ENCODE measurements at places on chromosomes 7 and 10.

DNA sequence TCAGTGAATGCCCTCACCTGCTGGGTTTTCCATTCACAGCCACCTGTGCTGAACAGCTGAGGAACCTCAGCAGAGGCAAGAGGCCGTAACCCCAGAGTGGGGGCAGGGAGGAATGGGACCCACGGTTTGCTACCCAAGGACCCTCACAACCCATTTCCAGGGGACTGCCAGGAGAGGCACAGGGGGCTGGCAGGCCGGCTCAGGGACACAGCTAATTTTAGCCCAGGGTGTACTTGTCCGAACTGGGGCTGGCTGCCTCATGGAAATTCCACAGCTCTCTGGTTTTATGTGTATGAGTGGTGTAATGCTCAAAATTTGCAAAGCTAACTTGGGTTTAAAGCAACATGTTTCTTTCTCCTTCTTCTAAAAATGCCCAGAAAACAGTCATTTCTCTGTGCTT is 42.2 kb downstream of the MINDY4 start:
- no peak for DNase-seq

DNA sequence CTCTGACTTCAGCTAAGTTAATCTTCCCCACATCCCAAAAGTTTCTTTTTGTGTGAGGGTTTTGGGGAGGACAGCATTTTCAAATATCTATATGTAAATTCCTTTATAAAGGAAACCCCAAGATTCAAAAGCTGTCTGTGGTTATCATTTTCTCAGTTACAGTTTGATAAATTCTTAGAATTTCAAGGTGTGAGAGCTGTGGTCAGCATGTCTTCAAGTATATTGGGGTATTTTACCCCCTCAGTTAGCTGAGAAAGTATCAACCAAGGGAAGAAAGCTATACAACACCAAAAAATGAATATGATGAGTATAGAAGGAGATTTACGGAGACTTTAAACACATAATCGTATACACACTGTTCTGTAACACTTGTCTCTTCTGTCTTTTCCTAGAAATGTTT is 109.2 kb downstream of the SND1 start:
- peak; percentile 33 for DNase-seq

DNA sequence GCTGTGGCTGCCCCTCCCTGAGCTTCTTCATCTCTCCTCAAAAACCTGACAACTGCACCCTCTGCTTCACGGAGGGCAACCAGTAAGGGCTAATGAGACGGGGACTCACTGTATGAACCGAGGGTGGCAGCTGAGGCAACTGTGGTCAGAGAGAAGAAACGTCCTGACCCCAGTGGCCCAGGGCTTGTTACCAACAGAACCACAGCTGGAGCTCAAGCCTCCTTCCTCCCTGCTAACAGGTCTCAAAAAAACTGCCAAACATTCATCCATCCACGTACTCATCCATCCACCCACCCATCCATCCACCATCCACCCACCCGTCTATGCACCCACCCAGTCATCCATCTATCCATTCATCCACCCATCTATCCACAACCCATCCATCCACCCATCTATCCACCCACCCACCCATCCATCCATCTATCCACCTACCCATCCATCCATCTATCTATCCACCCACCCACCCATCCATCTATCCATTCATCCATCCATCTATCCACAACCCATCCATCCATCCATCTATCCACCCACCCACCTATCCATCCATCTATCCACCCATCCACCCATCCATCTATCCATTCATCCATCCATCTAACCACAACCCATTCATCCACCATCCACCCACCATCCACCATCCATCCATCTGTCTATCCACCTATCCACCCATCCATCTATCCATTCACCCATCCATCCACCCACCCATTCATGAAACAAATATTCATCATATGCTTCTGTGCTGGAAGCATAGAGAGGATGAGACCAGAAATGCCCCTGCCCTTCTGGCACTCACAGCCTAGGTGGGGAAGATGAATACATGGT is 111.7 kb downstream of the PDGFA start:
- no peak for DNase-seq

- DNase-seq: no peak
These were observed 74.0 kb upstream of the TRIL start for GRCh38 chr7:29032146-29032545.

GRCh38 chr10:43061331-43061730 is 15.5 kb upstream of the RET start:
- no peak for DNase-seq

DNA sequence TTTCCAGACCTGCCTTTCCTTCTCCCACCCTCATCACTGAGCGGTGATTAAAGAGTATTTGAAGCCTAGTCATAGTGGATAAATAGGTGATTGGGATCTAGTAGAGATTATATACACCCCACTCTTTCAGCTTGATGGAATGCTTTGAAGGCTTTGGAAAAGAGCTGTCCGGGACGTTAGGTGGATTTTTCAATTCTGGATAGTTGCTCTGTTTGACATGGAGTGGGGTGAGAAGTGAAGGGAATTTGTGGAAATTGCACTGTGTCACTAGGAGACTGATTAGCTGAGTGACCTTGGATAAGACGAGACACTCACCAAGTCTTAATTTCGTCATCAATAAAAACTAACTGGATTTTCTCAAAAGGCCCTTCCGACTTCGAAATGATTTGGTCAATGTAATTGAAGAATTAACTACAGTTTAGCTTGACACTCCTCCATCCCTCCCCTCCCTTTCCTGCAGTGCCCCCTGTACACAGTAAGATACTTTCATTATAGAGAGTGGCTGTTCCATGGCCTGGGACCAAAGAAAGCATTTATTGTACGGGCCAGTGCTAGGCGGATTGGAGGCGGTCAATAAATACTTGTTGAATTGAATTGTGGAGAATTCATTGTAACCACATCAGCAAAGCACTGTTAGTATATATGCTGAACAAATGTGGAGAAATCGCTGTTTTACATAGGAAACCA is 962 bp downstream of the ZKSCAN1 start:
- DNase-seq: no peak

DNA sequence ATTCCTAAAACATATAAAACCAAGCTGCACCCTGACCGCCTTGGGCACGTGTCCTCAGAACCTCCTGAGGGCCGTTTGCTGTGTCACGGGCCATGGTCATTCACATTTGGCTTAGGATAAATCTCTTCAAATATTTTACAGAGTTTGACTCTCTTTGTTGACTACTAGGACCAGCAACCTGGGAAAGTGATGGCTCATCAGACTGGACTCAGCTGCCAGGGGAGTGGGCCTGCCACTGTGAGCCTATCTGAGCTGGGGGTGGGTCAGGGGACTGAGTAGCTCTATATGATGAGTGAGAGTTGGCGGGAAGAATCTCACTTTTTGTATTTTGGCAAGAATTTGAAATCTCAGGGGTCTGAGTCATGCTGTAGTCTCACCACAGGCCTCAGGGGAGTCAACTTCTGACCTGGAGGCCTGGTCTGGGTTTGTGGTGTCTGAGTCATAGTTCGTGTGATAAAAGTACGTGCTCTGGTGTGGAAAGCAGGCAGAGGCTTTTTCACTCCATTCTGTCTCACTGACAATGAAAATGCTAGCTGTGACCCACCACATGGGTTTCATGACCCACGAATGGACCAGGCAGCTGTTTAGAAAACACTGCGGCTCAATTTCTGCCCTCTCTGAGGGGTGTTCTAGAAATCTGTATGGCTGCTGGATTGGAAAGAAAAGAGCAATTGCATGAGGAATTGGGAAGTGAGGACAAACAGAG is 4.2 kb upstream of the UPP1 start:
- DNase-seq: peak; percentile 90

GRCh38 chr10:113087165-113088029 is 137.3 kb downstream of the TCF7L2 start:
- DNase-seq: no peak

- DNase-seq: no peak
These were observed 535.5 kb downstream of the GPAM start for GRCh38 chr10:111648046-111648445.

DNA sequence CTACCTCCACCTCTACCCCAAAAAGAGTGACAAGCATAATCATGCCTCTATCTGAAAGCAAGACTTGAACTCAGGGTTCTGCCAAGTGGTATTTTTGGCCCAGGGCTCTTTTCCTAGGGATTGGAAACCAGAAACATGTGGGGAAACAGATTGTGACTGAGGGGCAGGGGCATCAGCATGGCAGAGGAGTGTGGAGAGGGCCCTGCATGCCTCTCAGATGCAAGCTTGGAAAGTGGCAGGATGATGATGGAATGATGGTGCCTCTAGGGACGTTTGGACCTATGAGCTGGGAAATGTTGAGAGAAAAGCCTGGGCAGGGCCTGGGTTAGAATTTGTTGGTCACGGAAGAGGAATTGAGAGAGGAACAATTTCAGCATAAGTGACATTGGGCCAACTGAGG is 78.4 kb upstream of the LEP start:
- no peak for DNase-seq

DNA sequence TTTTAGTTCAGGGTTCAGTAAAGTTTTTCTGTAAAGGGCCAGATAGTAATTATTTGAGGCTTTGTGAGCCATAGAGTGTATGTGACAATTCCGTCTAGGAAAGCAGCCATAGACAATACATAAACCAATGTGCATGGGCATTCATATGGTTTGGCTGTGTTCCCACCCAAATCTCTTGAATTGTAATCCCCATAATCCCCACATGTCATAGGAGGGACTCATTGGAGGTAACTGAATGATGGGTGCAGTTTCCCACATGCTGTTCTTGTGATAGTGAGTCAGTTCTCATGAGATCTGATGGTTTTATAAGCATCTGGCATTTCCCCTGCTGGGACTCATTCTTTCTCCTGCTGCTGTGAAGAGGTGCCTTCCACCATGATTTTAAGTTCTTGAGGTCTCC is 29.9 kb downstream of the SEC61G start:
- DNase-seq: no peak

DNA sequence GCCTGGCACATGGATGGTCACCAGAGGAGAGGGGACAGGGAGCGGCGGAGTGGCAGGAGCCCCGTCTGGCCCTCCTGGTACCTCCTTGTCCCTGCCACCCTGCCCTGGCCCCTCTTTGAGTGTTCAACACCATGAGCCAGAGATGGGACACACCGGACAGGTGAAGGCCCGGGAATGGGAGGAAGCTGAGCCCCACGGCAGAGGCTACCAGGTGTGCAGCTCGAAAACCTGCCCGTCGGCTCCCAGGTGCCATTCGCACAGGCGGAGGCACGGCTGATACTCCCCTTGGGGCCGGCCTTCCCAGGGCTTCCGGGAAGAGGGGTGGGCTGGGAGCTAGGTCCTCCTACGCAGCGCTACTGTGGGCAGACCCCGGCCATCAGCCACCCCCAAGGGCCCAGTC is 44.1 kb downstream of the TNRC18 start:
- no peak for DNase-seq

DNA sequence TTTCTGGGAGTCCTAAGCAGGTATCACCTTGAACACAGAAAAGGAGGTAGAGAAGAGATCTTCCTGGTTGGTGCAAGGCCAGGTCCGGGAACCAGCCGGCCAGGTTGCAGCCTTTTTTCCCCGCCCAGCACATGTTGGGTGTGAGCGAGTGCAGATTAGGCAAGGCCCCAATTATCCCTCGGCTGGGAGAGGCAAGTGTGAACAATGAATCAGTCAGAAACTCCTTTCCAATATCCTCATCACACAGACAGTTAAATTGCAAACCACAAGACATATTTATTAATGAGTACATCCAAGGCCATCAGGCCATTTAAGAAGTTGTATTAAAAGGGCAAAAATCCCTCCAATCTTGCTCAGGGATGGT is 115.0 kb upstream of the AFAP1L2 start:
- no peak for DNase-seq

- DNase-seq: peak; percentile 49
These were observed 73.6 kb downstream of the AHCYL2 start for GRCh38 chr7:129298268-129298893.

DNA sequence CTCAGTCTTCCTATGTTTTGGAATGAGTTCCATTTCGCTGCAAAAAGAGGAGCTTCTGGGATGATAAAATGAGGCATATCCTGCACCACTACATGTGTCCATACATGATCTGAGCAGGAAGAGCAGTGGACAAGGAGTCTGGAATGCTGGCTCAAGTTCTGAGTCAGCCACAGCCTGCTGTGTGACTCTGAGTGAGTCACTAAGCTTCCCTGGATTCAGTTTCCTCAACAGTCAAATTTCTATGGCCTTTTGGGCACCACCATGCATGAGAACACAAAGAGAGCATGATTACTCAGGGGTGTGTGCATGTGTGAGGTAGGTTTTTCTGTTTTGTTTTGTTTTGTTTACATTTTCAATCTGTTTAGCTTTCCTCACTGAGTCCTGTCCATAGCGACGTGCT is 254.6 kb downstream of the ANKRD30A start:
- no peak for DNase-seq

GRCh38 chr7:28036696-28037095 is 143.9 kb downstream of the JAZF1 start:
- DNase-seq: no peak

GRCh38 chr7:31864646-31865045 is 177.6 kb downstream of the PPP1R17 start:
- no peak for DNase-seq

DNA sequence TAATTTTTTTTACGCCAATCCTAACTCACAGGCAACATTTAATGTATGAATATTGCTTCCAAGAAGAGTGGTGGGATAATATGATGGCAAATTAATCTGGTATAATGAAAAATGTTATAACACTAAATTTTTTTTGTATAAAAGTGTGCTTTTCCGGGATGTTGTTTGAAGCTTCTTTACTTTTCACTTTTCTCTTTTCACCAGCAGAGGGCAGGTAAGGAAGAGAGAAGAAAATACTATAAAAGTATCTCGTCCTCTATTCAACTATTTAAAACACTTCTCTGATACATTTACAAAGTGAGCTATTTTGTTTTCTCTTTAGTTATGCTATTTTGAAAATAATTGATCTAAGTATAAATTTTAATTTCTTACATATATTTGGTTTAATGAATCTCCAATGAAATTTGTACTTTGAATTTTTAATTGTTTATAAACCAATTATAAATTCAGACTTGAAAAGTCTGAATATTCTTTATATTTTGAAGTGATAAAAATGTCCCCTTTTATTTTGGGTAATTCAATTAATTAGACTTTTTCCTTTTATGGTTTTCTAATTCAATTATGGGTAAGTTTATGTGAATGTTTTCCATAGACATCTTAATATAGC is 20.7 kb upstream of the CFTR start:
- no peak for DNase-seq

DNA sequence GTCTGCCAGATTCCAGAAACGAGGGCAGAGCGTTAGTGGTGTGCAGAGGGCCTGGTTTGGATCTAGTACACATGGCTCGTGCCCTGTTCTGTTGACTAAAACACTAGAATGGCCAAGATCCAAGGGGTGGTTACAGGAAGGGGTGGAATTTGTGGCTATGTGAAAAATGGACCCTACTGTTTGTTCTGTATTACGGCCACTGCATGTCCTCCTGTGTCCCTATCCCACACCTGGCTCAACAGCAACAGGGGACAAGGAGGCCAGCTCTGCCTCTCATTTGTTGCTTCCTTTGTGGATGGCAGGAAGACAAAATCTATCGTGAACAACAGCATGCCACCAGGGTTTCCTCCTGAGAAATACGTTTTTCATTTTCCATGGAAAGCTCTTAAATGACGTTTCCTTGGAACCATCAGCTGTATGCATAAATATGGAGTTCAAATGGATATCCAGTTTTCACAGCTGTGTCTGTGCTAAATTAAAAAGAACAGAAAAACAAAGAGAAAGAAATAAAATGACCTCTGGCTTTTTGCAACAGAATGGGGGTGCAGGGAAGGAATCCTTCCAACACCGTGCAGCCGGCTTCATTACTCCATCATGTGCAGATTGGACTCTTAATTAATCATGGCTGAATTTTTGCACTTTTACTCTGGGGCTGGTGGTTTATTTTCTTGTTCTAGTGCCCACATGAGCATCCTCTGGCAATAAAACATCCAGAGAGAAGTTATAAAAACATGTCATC is 318.9 kb downstream of the CXCL12 start:
- no peak for DNase-seq

GRCh38 chr10:108791794-108792474 is 1131.4 kb downstream of the XPNPEP1 start:
- DNase-seq: no peak
